Fibroblast of upper back skin (primary cell): ENCODE measurements at places on chromosomes 13 and 19.

DNA sequence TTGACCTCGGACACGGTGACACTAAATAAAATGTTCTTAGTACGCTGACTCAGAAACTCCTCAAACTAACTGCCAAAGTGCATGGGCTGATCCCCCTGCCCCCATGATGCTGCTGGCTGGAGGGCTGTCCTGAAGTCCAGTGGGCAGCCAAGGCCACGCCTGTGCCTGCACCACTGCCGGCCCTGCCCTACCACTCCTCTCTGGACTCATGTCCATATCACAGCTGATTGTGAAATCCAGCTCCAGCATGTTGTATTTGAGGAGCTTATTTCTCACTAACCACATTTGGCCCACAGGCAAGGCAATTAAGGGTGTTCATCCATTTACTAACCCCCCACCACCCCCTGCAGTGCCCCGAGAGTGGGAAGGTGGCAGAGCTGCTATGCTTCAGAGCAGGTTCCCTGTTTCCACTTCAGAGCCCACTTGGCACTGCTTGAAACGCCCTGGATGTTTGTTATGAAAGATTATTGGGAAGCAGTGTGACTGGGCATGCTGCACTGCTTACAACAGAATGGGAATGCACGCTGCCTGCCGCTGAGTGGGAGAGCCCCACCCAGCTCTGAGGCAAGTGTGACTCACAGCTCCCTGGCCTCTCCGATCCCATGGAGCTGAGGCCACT, 114.0 kb downstream of the UQCRFS1 start:
- DNase-seq: peak; percentile 68

DNA sequence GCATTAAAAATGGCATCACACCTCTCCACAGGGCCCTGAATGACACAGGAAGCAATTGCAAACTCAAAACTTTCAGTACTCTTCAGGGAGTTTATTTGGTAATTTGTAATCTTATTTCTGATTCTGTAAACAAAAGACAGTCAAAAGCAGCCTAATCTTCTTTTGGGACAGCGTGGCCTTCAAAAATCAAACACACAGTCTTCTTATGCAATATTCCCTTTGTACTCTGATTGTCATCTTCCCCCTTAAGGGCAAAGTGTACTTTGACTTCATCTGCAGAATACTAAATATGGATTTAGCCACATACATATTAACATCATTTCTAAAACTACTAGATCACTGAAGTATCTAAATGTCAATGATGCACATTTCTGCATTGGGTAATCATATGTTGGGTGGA, 322.0 kb downstream of the MZT1 start:
- DNase-seq: no peak

DNA sequence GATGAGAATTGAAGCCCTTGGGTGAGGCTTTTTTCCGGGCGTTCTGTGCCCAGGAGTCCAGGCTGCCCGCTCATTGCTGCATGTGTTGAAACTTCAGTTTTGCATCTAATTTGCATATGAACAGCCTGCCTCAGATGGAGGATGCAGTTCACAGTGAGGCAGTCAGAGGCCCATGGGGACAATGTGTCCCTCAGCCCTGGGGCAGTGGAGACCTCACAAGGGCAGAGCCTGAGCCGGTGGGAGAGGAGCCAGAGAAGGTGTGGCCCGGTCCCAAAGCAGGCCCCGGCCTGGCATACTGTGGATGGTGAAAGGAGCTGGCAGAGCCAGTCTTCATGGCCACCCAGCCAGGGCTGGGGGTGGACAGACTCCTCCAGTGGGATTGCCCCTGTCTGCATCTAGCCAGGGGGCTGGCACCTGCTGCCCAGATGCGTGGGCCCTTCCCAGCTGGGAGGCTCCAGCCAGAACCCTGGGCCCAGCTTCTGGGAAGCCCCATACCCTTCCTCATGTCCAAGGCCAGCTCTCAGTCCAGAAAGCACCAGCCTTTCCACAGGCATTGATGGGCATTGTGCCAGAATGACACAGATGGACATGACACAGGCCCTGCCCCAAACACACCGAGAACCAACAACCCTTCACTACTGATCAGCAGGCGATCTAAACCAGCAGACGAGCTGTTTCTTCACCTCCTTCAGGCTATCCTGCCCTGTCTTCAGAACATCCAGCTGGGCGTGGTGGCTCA, 32.9 kb upstream of the KCTD15 start:
- no peak for DNase-seq

DNA sequence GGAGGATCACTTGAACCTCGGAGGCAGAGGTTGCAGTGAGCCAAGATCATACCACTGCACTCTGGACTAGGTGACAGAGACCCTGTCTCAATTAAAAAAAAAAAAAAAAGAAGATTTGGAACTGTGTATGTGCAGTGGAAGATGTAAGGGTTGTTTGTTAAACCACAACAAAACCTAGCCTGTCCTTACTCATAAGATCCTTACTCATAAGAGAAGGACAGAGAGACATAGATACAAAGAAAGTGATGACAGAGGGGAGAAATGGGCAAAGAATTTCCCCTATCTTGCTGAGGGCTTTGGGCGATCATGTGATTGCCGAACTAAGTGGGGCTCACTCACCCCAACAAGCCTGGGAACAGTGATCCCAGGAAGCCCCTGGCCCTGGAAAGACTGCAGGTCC, 7.9 kb downstream of the ITPKC start:
- no peak for DNase-seq

- DNase-seq: no peak
These were observed 2.7 kb downstream of the ZNF154 start for GRCh38 chr19:57706346-57706745.

DNA sequence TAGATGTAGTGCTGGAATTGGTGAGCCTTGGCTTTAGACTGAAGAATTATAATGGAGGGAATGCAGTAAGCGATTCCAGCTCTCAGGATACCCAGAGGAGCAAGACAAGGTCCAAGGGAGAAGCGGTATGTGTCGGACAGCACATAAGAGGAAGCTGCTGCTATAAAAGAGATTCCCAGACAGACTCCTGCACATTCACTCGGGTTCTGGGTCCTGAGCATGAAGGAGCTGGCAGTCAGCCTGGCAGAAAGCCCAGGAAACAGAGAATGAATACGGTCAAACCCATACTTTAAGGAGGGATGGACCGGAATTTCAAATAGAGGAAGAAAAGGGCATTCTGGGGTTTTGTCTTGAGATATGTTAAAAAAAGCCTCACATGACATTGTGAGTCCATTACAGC, 308.3 kb downstream of the DNAJC15 start:
- peak; percentile 59 for DNase-seq

DNA sequence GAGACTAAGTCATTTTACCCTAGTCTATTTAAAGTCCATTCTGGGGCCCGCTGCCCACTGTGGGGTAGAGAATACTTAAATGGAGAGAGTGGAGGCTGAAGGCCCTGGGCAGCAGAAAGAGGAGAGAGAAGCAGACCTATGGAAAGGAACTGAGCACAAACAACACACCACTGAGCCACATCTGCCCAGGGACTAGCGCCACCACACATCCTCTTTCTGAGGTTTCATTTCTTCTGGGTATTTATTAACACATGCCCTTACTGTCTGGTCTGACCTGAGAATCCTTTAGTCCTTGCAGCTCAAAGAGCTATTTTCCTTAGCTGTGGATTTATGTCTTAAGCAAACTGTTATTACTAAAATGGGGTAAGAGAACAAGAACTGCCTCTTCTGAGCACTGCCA, 154.0 kb downstream of the NALCN start:
- no peak for DNase-seq

DNA sequence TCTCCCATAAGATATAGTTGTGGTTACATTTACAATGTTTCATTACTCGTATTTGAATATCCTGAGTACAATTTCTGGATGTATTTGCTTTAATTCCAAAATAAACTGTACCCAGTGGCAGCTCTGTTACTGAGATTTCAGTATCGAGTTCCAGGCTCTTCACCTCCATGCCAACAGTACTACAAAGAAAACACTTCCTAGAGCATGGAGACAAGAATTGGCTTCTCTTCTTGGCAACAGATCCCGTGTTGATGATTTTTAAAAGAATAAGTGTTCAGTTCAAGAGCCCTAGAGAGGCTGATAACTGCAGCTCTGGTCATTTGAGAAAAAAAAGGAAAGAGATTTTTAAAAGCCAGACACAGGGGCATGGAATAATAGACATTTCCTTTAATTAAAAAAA, 302.8 kb downstream of the EFNB2 start:
- no peak for DNase-seq

DNA sequence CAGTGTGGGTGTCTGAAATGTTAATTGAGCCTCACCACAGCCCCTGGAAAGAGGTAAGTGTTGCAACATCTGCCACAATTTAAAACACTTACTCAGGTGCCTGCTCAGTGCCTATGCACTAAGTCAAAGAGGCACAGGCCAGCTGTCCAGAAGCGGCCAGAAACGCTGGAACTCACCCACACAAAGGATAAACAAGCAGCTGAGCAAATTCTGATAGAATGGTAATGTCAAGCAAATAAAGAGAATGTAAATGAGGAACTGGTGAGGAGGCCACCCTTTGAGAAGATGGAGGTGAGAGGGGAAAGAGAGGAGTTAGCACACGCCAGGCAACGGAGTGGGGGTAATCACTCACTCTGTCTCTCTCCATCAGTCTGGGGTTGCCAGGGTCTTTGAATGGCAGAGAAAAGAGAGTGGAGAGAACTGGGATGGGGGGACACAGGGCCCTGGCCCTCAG, 67.7 kb upstream of the SERP2 start:
- no peak for DNase-seq

GRCh38 chr13:50740052-50740741, 103.3 kb downstream of the DLEU7 start:
- DNase-seq: peak; percentile 76

GRCh38 chr13:27120811-27121210, 50.8 kb downstream of the USP12 start:
- peak; percentile 23 for DNase-seq

DNA sequence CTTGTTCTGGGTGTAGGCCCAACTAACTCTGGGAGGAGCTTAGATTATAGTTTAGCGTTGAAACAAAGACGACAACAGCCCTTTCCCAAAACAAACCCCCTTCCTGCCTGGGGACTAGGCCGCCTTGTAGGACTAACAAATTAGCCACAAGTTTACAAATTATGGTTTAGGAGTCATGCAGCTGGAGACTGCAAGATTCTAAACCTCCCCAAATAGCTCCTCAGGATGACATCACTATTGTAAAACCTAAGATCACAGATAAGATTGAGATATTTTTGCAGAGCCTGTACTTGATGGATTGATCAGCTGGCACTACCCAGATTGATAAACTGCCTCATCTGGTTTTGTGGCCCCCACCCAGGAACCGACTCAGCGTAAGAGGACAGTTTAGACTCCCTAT, 2.3 kb upstream of the SLC25A15 start:
- DNase-seq: peak; percentile 17

- DNase-seq: peak; percentile 69
These were observed 152.5 kb downstream of the KCTD12 start for GRCh38 chr13:76733671-76734070.

DNA sequence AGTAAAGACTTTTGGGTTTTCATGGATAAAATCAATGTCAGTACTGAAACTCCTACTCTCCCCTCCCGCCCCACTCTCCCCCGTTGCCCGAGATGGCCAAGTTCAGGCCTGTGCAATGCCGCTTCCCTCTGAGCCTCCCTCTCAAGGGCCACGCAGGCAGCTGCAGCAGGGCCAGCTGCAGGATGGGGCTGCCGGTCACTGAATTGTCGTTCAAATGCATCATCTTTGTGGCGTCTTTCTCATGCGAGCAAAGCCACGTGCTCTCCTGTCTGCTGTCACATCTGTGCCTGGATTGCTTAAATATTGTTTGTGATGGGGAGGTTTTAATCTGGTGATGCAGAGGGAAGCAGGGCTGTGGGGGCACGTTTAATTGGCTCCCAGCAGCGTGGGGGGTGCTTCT, 26.6 kb downstream of the SHISA2 start:
- DNase-seq: no peak

DNA sequence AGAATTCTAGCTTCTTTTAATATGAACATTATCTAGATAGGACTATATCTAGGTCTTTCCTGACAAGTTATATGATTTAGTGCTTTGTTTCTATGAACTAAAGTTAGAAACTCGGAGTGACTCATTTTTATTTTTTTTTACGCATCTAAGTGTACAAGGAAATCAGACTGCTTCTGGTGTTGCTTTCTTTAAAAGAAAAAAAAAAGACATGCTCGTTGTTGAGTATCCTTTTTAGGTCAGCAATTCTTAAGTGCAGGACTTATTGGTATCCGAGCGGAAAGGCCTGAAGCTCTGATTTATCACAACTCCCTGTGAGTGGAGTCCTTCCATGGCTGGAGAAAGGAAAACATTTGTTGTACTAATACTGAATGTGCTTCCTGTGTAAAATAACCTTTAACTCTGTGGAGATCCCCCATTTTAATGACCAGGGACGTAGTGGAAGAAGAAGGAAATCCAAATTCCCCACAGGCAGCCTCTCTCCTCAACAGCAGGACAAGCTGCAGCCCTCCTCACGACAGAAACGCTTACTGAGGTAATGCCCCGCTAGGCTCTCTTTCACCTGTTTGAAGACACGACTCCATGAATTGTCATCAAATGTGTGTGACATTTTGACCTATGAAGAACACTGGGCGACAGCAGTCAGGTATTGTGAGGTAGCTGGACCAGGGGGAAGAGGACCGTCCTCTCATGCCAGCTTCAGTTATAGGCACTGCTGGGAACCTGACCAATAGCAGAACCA, 17.9 kb upstream of the POMP start:
- DNase-seq: no peak

- no peak for DNase-seq
These were observed 4.0 kb upstream of the PRAM1 start for GRCh38 chr19:8506402-8506957.

DNA sequence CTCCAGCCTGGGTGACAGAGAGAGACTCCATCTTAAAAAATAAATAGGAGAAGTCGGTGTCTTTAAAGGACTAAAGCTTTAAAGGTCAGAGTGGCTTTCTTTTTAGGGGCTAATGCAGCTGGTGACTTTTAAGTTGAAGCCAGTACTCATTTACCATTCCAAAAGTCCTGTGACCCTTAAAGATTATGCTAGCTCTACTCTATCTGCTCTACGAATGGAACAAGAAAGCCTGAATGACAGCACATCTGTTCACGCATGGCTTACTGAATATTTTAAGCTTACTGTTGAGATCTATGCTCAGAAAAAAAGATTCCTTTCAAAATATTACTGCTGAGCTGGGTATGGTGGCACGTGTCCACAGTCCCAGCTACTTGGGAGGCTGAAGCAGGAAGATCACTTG, 16.4 kb downstream of the TDRD12 start:
- DNase-seq: no peak

GRCh38 chr13:85663856-85664255, 135.4 kb downstream of the SLITRK6 start:
- DNase-seq: no peak

- DNase-seq: no peak
These were observed 6.8 kb downstream of the TMED1 start for GRCh38 chr19:10828981-10829821.

DNA sequence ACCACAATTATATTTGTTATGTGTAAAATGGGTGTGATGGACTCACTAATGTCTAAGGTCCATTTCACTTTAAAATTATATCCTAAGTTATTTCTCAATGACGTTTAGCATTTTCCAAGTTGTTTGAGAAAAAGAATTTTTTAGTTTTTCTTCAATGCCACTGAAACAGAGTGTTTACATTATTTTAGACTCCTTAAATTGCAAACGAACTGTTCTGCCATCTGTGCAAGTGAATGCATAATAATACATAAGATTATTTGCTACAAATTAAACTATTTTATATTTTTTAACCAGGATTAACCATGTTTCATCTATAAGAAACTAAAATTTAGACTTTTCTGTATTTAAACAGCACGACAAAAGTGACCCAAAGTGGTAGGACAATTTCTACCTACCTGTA, 425.4 kb downstream of the NDFIP2 start:
- DNase-seq: no peak
